ENCODE measurements at places on chromosomes 6 and 20.

GRCh38 chr6:45003387-45003786, 324.7 kb upstream of the RUNX2 start:
- no peak for DNase-seq

DNA sequence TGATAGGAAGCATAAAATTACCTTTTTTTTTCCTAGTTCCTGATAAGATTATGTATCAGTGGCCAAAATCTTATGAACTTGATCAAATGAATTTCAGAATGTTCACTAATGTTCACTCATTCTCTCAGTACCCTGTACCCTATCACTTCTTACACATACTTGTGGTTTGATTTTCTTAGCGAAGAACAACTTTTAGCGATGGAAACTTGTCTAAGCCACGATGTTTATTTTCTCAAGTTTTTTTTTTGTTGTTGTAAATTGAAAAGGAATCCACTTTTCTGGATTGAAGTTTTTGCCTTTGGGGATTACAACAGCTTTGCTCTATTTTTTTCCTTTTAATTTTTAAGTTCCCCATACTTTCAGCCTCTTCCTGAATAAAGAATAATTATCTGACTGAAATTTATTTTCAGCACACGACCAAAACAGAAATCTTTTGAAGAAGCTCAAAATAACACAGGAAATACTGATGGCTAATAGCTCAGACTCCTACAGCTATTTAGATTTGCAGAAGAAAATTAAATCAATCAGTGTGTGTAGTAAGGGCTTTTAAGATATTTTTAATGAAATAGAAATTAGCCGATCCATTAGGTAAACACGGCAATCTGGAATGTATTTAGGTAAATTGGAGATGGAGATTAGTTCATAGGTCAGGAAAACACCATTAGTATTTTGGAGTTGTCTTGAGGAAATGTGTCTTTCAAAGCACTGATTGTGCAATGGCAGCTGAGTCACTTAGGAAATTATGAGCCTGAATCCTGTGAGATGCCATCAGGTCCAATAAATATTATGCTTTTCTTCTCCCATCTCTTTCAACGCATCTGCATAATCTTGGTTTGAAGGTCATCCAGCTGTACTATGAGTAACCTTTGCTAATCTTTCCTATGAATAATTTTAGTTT, 217.5 kb downstream of the GJA1 start:
- no peak for DNase-seq

GRCh38 chr6:120328521-120328920, 979.0 kb upstream of the MAN1A1 start:
- no peak for DNase-seq

DNA sequence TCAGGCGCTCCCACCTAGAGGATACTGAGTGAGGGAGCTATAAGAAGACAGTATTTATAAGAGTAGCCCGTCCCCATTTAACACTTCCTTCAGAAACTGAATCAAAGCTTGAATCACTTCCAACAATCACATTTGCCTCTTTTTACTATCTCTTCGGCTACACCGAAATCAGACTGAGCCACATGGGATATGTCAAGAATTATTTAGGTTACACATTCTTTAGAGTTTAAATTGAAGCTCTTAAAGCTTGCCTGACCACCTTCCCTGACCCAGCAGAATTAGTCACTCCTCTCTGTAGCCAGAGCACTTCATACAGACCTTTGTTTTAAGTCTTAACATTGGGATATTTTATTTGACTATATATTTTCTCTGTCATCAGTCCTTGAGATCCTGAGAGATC, 163.7 kb downstream of the MAFB start:
- no peak for DNase-seq

DNA sequence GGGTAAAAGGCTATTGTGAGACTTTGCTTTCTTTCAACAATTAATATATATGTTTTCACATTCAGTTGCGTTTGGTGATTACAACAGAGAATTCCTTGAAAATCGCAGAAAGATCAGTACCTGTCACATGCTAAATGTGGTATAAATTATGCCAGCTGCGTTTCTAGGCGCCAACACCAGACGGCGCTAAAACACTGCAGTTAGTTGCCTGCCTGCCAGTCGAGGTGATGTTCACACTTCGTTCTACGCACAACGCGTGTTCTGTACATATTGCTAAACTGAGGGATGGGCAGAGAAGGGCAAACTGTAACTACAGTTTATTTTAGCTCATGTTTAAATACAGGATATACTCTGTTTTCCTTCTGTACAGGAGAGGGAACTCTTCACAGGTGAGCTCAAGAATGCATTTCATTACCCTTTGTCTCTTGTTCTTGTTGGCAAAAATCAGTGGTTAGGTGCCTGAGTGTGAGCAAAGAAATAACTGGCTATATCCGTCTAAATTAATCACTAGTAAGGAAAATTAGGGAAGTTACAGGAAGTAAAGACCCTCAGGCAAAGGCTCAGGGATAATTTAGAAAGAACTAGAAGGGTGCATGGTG, 100.1 kb upstream of the RGS17 start:
- DNase-seq, result peak; percentile 71

DNA sequence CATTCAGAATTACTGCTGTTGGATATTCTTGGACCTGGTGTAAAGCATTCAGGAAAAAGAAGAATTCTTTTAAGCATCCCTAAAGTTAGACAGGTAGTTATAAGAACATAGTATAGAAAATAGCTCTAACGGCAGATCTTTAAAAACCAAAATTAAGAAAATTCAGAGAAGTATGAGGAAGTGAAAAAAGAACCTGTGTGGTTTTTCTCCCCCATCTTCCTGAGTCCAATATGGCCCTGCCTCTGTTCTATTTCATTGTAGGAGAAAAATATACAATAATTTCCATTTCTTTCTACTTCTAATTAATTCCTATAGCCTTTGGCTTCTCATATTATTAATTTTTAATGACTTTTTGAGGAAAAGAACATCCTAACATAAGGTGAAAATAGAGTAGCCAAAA, 47.1 kb downstream of the FHL5 start:
- no peak for DNase-seq

- DNase-seq, result no peak
Observed at GRCh38 chr6:118813775-118814174, 80.2 kb upstream of the ASF1A start.

DNA sequence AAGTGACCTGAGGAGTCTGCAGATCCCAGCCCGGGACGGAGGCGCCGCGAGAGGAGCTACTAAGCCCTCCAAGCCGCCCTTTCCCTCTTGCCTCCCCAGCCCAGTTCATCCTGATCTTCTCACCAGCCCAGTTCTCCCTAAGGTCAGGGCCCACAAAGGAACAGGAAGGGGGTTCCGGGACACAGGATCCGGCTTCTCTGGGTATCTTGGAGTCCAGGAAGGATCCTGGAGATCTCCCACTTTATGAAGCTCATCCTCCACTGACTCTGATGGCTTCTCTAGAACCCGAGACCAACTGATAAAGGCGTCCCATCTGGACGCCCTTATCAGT, 36.9 kb upstream of the HLA-C start:
- no peak for DNase-seq

GRCh38 chr20:11227602-11228001, 553.8 kb upstream of the JAG1 start:
- DNase-seq, result no peak

DNA sequence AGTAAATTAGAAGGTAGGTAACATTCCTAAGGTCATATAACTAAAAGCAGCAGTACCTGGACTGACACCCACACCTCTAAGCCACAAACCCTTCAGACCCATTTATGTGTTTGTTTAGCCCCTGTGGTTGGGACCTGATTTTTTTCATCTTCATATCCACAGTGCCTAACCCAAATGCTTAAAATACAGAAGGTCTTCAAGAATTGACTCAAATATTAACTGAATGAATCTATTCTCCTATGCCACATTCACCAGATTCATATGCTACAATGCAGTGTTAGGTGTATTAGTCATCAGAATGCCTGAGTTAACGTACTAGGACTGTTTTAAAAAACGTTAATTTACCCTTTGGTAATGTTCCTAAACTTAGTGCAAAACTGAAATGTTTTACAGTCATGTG, 124.8 kb downstream of the AHI1 start:
- DNase-seq, result no peak

- no peak for DNase-seq
Observed at GRCh38 chr6:43376551-43376981, 7.1 kb upstream of the ZNF318 start.

DNA sequence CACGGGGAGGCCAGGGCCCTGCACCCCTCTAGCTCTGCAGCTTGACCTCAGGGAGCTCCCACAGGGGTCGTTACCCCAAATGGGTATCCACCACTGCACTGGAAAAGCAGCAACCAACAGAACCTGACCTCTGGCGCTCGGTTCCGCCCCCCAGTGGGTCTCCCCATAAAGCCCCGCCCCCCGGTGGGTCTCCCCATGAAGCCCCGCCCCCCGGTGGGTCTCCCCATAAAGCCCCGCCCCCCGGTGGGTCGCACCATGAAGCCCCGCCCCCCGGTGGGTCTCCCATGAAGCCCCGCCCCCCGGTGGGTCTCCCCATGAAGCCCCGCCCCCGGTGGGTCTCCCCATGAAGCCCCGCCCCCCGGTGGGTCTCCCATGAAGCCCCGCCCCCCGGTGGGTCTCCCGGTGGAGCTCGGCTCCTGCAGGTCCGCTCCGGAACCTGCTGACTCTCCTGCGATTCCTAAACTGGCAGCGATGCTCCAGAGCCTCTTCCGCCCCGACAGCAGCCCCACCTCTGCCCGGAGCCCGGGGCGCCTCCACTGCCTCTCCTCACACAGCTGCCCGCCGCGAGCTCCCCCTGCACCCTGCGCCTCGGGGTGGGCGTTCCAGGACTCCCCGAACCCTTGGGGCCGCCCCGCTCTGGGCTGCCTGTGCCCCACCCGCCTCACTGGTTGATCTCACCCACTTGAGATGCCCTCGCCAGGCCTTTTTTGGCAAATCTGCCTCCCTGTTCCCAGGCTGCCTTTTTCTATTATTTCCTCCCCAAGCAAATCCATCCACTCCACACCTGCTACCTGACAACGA, 12.1 kb downstream of the SLC2A4RG start:
- no peak for DNase-seq

DNA sequence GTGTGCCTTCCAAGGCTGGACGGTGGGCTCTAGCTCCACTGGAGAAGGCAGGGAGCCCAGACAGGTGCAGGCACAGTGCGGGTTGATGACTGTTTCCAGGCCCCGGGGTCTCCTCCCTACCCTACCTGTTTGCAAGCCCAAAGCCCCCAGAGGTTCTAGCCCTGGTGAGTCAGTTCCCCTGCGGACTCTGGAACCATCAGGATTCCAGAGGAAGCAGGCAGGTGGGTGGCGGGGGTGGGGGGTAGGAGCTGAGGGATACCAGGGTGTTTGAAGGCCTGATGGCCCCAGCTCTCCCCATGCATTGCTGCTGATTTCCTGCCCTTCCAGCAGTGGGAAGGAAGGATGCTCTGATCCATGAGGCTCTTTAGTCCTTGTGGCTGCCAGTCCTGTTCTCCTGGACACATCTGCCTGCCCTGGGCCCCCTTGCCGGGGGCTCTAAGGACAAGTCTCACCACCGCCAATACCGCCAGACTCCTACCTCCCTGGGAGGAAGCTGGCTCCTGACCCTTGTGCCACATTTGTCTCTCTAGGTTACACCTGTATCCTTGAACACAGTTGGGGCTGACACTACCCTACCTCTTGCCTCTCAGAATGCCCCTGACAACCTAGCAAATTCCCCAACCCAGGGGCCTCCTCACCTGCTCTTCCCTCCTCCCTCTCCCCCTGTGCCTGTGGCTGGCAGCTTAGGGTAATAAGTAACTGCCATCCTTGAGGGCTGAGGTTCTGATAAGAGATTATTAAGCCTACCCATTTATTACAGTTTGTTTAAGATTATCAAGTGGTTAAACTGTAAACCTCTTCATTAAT, 21.7 kb downstream of the KCNK5 start:
- no peak for DNase-seq

DNA sequence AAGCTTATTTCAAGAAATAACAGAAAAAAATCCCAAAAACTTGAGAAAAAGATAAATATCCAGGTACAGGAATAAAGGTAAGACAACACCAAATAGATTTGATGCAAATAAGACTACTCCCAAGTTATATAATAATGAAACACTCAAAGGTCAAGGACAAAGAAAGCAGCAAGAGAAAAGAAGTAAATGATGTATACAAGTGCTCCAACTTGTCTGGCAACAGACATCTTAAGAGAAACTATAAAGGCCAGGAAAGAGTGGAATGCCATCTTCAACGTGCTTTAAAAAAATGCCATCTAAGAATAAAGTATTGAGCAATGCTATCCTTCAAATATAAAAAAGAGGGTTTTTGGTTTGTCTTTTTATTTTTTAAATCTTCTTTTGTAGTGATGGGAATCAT, 54.2 kb downstream of the REV3L start:
- no peak for DNase-seq

DNA sequence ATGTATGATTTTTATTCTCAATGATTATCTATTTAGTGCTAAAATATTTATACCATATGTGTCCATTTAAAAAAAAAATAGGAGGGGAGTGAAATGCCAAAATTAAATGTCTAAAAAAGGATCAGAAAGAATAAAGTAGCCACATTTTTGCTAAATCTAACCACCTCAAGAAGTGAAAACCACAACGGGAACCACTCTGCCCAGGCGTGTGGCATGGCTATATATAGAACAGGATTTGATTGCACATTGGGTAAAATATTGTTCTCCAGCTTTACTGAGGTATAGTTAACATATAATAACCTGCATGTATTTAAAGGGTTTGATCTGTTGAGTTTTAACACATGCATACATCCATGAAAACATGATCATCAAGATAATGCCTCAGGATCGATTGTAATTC, 19.0 kb upstream of the AFDN start:
- no peak for DNase-seq

- DNase-seq, result no peak
Observed at GRCh38 chr6:45877970-45878590, 137.6 kb downstream of the CLIC5 start.

DNA sequence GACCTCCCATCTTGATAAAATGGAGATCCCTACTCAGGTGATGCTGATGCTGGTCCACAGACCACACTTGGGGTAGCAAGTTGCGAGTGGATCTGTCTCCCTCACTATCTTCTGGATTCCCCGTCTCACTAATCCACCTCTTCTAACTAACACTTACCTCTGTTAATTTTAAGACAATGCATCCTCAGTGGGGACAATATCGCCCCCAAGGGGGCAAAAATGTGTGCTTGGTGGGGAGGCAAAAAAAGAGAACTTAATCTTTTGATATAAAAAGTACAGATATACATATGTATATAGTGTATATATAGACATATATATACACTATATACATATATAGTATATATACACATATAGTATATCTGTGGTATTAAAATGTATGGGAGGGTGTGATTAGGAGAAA, 4.3 kb downstream of the LRFN2 start:
- no peak for DNase-seq

GRCh38 chr20:1945134-1945618, 48.7 kb downstream of the PDYN start:
- DNase-seq, result no peak

DNA sequence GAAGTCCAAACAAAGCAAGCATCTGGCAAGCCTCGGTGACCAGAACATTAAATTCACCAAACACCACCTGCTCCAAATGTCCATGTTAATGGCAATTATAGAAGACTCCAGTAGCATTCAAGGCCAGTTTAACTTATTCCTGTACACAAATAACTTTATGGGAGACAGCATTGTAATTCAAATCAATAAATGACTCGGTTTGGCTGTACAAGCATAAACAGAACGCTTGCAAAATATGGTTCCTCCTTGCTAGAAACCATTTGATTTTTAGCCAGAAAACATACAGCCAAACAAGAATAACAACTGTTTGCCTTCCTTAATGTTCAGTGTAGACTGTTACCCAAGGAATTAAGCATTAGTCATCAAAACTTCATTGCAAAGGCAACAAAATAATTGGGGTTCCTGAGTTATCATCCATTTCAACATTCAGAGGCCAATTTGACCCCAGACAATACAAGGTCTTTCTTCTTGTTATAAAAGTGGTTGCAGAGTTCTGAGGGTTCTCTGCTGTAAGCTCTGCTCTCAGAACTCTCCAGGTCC, 125.1 kb downstream of the BFSP1 start:
- no peak for DNase-seq

GRCh38 chr6:26304797-26305640, 60.0 kb upstream of the BTN3A2 start:
- DNase-seq, result peak; percentile 73

Data from ecto neural progenitor cell (in vitro differentiated cells).